T-helper 22 cell (primary cell): ENCODE measurements at places on chromosomes 3 and 15.

DNA sequence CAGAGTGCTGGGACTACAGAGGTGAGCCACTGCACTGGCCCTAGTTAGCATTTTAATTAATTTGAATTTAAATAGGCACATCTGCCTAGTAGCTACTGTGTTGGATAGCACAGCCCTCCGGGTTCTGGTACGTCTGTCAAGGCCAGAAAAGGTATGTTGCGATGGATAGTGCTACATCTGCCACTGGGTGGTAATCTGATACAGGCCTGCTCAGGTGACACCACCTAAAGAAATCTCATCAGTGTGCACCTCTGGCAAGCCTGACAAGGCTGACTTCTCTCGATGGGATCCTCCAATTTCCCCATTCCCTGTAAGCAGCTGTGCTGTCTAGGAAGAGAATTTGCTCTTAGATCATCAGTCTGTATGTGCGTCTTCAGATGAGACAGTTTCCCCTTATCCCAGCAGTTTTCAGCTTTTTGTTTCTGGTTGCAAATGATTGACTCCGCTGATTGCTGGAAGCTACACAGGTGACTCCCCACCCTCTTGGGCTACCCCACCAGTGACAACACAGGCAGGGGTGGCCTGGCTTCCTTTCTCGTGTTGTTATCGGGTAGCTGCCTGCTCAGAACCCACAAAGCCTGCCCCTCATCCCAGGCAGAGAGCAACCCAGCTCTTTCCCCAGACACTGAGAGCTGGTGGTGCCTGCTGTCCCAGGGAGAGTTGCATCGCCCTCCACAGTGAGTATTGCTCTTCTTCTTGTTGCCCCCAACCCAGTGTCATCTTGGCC lies at the start of gene CCR9:
Gene CCR9 (plus strand): TSS at position 565 of the 727 bp plus-strand sequence. CDS start 8,391 bp downstream, outside the sequence.
- no peak for DNase-seq

DNA sequence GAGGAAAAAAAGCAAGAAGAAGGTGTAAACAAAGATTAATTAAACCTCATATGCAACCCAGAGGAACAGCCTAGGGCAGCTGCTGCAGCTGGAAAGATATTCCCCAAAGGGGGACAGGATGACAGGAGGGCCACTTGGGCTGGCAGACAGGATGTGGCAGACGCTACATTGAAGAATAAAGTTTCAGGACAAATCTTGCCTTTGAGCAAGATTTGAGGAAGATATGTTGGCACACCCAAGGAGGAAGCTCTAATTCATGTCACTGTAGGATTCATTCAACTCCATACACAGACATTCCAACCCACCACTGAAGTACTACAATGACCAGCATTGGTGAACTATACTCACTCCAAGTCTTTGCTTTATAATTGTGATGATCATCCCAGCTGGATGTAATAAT lies 504.0 kb downstream of the SHQ1 start:
- no peak for DNase-seq

DNA sequence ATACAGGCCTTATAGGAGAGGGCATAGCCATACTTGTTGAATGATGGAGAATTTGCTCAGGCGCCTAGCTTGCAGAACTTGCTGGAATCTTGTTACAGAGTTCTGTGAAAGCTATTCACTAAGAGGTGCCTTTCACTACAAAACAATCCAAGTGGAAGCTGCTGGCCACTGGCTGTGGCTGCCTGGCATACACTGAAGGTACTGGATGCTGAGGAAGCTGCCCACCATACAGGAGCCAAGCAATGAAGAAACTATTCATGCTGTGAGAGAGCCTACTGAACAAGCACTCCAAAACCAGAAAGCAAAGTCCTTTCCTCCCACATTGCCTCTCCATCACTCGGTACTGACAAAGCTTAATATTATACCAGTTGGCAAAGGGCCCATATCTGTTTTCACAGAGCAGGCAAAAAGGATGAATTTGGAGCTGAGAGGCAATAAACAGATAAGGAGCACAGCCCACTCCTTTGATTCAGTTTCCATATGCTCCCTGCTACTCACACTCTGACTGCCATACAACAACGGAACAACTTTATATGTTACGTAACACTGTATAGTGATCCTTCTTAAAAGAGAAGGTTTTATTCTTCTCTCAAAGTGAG lies 192.6 kb upstream of the ALCAM start:
- DNase-seq, result no peak

DNA sequence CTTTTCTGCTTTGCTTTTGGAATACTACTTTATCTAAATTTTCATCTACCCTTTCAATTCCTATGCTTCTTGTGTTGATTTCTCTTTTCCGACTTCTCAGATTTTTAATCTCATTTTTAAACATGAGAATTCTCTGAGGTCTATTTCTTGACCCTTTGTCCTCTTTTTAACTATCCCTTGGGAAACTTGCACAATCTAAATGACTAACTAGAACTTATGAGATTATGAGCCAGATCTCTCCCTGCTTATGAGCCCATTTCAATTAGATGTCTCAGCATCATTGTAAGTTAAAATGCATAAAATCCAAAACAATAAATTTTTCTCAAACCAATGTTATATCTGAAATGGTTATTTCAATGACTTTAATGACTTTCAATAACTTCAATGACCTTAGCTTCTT lies 296.9 kb upstream of the AGTR1 start:
- no peak for DNase-seq

- DNase-seq, result peak; percentile 17
These were observed 169.3 kb downstream of the LPP start for GRCh38 chr3:188323067-188323842.
